ENCODE measurements at places on chromosomes 2 and 18.

GRCh38 chr18:9902832-9903231 is 11.0 kb upstream of the VAPA start:
- DNase-seq = no peak

GRCh38 chr18:28582724-28583123 is 405.8 kb upstream of the CDH2 start:
- no peak for DNase-seq

GRCh38 chr2:47725808-47726207 is 57.1 kb upstream of the MSH6 start:
- no peak for DNase-seq

DNA sequence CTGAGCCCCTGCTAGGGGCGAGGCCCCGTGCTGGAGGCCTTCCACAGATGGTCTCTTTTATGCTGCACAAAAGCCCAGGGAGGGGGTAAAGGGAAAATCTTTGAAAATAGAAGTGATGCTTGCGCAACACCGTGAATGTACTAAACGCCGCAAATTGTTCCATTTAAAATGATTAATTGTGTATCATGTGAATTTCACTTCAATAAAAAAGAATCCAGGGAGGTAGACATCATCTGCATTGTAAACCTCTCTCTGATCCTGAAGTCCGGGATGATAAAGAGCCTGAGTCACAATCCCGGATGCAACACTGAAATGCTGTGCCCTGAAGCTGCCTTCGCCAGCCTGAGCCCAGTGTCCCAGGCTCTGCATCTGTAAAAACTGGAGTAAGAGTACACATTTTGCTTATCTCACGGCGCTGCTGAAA is 107.7 kb upstream of the PPP1CB start:
- DNase-seq = no peak

DNA sequence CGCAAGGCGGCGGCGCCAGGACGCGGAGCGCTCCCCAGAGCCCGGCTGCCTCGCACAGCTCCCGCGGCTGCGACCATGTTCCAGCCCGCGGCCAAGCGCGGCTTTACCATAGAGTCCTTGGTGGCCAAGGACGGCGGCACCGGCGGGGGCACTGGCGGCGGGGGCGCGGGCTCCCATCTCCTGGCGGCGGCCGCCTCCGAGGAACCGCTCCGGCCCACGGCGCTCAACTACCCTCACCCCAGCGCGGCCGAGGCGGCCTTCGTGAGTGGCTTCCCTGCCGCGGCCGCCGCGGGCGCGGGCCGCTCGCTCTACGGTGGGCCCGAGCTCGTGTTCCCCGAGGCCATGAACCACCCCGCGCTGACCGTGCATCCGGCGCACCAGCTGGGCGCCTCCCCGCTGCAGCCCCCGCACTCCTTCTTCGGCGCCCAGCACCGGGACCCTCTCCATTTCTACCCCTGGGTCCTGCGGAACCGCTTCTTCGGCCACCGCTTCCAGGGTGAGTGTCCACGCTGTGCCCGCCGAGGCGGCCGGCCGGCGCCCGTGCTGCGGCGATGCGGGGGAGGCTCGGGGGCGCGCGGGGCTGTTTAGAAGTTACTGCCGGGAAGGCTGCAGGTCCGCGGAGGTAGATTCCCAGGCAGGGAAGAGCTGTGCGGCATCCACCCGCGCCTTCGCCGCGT is 696 bp downstream of the EMX1 start:
- DNase-seq = no peak

DNA sequence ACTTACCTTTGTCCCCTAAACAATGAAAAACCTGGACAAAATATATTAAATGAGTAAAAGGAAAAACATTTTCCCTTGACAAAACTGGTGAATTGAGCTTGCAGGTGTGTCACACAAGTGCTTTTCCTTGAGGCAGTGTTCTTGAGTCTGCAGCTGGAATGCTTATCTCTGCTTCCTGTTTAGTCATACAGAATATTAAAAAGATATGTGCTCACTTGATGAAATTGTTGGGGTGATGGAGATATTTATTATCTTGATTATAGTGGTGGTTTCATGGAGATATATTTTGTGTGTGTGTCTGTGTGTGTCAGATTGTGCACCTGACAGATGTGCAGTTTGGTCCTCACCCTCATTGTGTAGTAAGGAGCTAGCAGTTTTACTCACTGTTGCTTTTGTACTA is 3.3 kb downstream of the TAF1B start:
- DNase-seq = no peak

- no peak for DNase-seq
Measured at GRCh38 chr18:30971338-30971956, 71.1 kb downstream of the DSC3 start.

DNA sequence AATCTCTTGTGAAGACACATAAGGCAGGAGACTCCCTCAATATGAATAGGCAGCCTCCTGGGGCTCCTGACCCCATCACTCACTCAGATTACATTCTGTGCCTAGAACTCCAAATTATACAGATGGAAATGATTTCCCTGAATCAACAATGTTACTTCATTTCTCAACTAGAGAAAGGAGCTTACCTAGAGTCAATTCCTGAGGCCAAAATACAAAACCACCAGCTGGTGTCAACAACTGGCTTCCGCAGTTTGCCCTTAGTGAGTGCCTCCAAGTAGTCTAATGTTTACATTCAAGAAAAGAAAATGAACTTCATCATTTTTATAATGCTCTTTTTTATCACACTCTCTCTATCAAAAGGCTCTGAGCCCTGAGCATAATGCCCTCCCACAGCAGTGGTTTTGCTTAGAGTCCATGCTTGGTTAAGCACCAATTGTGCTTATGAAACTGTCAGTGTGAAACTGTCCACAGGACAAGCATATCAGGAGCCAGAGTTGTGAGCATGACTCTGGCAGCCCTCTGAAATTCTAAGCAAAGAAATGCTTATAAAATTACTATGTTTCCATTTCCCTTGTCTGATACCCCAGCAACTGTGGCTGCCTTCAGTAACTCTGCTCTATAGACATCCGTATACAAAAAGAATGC is 305.7 kb upstream of the PKDCC start:
- DNase-seq = no peak
